ENCODE measurements at places on chromosomes 1 and 21. TPM values are rescaled to one million over a fixed set of nuclear protein-coding genes. Genes with fewer than 3 reads are reported as not detected.

DNA sequence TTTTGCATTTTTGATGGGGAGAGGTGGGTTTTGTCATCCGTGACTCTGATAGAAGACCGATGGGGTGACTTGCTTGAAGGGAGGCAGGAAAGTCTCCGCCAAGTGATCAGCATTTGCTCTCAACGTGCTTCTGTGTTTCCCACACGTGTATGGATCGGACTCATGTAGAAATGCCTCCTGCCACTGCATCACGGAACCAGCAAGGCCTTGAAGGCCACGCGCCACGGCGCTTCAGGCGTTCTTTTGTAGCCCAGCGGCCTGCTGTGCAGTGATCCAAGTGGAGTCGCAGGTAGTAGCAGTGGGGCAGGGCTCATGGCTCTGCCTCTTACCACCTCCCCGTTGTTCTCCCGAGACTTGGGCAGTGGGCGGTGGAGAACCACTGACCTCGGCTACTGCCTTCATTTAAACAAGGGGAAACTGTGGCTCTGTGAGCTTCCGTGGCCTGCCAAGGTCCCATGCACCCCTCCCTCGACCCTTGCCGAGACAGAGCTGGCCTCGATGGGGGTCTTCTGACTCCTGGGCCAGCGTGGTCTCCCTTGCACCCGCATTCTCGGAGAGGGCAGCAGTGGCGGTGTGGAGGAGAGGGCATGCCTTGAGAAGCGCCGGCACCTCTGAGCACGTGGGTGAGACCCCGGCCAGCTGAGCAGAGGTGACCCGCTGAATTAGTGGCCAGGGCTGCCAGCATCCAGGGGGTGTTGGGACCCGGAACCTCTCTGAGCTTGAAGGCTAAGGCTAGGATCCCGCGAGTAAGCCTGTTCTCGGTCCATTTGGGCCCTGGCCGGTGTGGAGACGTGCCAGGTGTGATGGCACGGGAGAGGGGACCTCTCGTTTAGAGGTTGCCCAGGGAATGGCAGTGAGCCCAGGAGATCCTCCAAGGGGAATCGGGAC, 46.1 kb upstream of the ABCG1 start:
- H3K27ac ChIP-seq: no peak overlapping the region
- H3K36me3 ChIP-seq: no peaks in the 10 kb centered on the region
- no peaks in the 10 kb centered on the region for H3K27me3 ChIP-seq
- DNase-seq: no peak

DNA sequence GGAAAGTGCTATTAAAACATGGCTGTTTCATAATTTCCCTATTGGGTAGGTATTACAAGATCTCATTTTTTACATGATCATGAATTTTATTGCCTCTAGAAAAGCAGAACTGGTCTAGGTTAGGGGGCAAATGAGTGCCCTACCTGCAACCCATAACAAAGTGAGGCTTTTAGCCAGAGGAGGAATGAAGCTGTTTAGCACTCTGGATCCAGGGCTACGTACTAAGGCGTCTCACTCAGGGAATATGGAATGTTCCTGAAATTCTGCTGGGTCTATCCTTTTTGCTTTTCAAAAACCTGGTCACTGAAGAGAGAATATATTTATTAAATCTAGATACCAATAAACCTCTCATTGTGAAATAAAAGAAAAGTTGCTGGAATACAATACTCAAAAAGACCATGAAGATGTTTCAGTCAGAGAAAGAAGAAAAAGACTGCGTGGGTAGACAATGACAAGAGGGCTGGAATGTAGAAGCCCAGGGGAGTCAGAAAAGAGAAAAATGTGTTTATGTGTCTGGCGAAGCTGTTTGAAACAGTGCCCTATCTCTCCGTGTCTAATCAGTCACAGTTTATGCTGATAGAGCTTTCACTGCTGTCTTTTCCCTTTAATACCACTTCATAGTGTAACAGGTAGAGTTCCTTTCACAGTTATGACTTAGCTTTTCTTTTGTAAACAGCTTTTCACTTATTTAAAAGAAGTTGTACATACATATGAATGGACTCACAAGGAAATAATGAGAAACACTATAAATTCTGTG, 25.0 kb upstream of the SYDE2 start:
- H3K36me3 ChIP-seq: no peaks in the 10 kb centered on the region
- no peak overlapping the region for H3K4me3 ChIP-seq
- H3K4me1 ChIP-seq: peaks cover 4% of the 10 kb centered on the region
- DNase-seq: no peak
- H3K27me3 ChIP-seq: no peaks in the 10 kb centered on the region

DNA sequence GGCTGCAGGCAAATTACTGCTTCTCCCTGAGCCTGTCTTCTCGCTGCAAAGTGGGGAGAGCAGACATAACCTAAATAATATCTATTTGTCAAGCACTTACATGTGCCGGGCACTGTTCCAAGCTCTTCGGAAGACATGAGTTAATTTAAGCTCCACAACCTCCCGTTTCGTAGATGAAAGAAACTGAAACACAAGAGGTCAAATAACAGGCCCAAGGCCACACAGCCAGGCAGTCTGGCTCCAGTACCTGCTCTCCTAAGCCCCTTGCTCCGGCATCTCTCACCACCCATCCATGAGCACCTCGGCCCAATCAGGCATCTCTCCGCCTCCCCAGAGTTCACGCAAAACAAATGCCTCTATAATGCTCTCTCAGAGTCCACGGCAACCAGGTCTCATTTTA, 65.4 kb downstream of the TAS1R2 start:
- no peak overlapping the region for H3K27ac ChIP-seq
- H3K4me3 ChIP-seq: no peak overlapping the region
- no peaks in the 10 kb centered on the region for H3K27me3 ChIP-seq
- no peak for DNase-seq
- no peaks in the 10 kb centered on the region for H3K4me1 ChIP-seq
- no peaks in the 10 kb centered on the region for H3K36me3 ChIP-seq

DNA sequence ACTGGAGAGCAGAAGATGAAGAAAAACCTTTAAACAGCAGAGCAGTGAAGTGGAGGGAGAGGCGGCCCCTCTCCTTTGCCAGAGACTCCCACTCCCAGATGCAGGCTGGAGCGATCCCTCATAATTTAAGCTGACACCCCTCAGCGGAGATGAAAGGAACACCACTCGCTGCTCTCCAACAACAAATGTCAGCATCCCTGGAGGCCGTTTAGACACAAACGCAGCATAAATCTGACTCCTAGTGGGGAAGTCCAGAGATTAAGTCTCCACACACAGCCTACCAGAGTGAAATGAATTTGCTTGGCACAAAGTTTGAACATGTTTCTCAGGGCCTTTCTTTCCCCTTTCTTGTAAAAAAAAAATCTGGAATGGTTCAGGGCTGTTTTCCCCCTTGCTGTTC, 137.8 kb downstream of the LMX1A start:
- H3K27ac ChIP-seq: no peak overlapping the region
- H3K36me3 ChIP-seq: no peaks in the 10 kb centered on the region
- H3K27me3 ChIP-seq: no peaks in the 10 kb centered on the region

GRCh38 chr1:1112237-1112985, 3.5 kb downstream of the C1orf159 start:
- peaks cover 3% of the 10 kb centered on the region for H3K27me3 ChIP-seq
- no peaks in the 10 kb centered on the region for H3K4me1 ChIP-seq
- peaks cover 31% of the 10 kb centered on the region for H3K36me3 ChIP-seq
- H3K27ac ChIP-seq: no peak overlapping the region

DNA sequence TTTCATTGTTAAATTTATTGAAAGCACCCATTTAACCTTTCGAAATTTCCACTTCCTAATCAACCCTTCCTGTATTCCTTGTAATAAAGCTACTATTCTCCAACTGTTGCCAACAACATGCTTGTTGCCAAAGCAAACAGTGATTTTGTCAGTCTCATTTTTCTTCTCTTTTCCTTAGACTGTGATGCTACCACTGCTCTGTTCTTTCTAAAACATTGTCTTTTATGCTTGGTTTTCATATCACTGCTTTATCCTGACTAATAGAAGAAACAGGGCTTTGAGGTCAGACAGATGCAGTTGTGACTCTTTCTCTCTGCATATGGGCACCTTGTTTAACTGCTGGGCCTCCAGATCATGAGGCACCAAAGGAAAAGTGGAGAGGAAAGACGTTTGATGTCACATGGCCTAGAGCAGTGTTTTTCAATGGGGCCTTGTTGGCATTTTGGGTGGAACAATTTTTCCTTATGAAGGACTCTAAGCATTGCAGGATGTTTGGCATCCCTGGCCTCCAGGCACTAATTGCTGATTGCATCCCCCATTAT, 56.1 kb downstream of the HMCN1 start:
- no peak for DNase-seq
- no peak overlapping the region for H3K4me3 ChIP-seq
- no peaks in the 10 kb centered on the region for H3K36me3 ChIP-seq
- no peak overlapping the region for H3K27ac ChIP-seq
- H3K27me3 ChIP-seq: no peaks in the 10 kb centered on the region
- peaks cover 3% of the 10 kb centered on the region for H3K4me1 ChIP-seq

DNA sequence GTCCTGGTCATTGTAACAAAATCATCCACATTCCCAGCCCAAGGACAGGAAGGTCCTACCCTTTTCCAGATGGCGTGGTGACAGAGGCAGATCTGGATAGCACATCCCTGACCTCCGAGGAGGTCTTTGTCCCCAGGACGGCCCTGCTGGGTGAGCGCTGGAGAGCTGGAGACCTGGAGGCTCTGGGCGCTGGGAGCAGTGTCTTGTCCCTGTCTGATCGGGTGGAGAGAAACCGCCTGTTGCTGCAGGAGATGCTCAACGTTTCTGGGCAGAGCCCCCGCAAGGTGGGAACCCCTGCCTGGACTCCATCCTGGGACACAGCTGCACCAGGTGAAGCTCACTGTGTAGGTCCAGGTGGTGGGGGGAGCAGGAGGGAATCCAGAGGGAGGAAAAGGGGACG, 4.1 kb downstream of the KIAA1614 start:
- no peak overlapping the region for H3K4me3 ChIP-seq
- H3K36me3 ChIP-seq: 0 out of 2 replicates have a peak, but pooled peaks cover 5% of the 10 kb centered on the region
- H3K27me3 ChIP-seq: no peaks in the 10 kb centered on the region
- no peaks in the 10 kb centered on the region for H3K4me1 ChIP-seq
- no peak overlapping the region for H3K27ac ChIP-seq

DNA sequence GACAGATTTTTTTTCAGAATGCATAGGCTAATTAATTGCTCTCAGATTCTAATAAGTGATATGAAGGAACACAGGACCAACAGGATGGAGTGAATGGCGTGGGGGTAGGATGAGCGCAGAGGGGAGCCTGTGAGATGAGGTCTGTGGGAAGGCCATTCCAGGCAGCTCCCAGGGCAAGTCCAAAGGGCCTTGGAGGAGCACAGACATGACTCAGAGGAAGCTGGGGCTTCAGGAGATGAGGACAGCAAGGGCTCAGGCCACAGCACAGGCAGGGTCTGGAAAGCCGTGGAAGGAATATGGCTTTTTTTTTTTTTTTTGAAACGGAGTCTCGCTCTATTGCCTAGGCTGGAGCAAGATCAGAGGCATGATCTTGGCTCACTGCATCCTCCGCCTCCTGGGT, 35.1 kb downstream of the FMN2 start:
- DNase-seq: no peak
- no peaks in the 10 kb centered on the region for H3K36me3 ChIP-seq
- no peak overlapping the region for H3K27ac ChIP-seq

DNA sequence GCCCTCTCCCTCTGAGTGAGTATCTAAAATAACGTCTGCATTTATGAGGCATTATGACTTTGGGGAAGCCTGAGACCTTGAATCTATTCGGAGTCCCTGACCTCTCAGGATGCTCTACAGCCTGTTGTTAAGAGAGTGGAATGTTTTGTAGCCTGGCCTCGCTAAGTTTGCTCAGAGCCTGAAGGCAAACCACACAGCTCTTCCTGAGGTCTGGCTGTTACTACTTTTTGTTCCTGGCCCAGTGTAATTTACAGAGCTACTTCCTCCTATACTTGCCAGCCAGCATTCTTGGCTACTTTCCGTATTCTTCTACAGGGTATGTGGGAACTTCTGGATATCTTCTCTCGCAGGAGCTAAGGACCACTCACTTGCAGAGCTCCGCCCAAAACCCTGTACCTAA, 3.6 kb upstream of the ZMYM4 start:
- no peaks in the 10 kb centered on the region for H3K36me3 ChIP-seq
- peaks cover 3% of the 10 kb centered on the region for H3K4me1 ChIP-seq
- peak; percentile 27 for DNase-seq
- no peak overlapping the region for H3K4me3 ChIP-seq
- no peaks in the 10 kb centered on the region for H3K27me3 ChIP-seq

GRCh38 chr1:84143796-84144565, at the start of gene PRKACB:
PRKACB (plus strand) TSS chr1:84144271; CDS start chr1:84144362, 91 bp downstream.
- DNase-seq: no peak
- H3K4me3 ChIP-seq: no peak within 1 kb of the TSS
- no peaks in the 10 kb centered on the region for H3K4me1 ChIP-seq
- no peaks in the 10 kb centered on the region for H3K27me3 ChIP-seq

DNA sequence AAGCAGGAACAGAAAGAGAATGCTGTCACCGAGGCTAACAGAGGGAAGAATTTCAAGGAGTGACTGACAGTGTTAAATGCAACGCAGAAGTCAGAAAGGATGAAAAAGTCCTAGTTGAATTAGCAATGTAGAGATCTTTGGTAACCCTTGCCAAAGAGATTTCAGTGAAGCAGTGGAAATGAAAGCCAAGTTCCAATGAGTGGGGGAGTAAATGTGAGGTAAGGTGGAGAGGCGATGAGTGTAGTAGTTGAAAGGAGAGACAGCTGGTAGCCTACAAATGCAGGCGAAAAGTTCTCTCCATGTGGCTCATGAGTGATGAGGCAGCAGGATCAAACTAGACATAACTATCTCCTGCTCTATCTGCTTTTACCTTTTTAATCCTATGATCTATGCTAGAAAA, 74.6 kb upstream of the IPO9 start:
- no peaks in the 10 kb centered on the region for H3K36me3 ChIP-seq
- H3K27ac ChIP-seq: no peak overlapping the region
- H3K27me3 ChIP-seq: no peaks in the 10 kb centered on the region
- H3K4me1 ChIP-seq: peaks cover 22% of the 10 kb centered on the region
- DNase-seq: no peak

GRCh38 chr1:32869923-32870614, 643 bp downstream of the FNDC5 start:
- no peak overlapping the region for H3K27ac ChIP-seq
- H3K36me3 ChIP-seq: no peaks in the 10 kb centered on the region
- no peak for DNase-seq
- H3K27me3 ChIP-seq: peaks cover 21% of the 10 kb centered on the region
- H3K4me3 ChIP-seq: peak overlapping the region; percentile 61
- H3K4me1 ChIP-seq: 0 out of 2 replicates have a peak, but pooled peaks cover 2% of the 10 kb centered on the region

GRCh38 chr1:180901076-180901990, 11.4 kb upstream of the KIAA1614 start:
- H3K4me3 ChIP-seq: no peak overlapping the region
- DNase-seq: no peak
- peaks cover 5% of the 10 kb centered on the region for H3K4me1 ChIP-seq
- H3K36me3 ChIP-seq: no peaks in the 10 kb centered on the region

DNA sequence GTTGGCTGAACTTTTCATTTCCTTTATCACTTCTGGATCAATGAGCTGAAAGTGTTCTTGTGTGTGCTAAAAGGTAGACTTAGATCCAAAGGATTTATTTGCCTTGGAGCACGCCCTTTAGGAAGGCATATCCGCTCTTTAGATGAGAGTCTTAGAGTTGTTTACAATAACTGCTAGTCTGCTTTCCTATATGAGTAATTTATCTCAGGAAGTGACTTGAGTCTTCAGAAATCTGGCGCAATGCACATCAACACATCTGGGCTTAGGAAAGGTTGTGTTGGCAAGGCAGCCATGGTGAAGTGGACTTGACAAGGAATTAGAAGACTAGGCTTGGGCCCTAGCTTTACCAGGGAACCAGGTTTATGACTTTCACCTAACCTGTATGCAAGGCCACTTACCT, 204.1 kb upstream of the PTGFR start:
- H3K4me3 ChIP-seq: no peak overlapping the region

C1orf50 gene
- total RNA-seq: 6.1 TPM

CLDN17 gene
- not detected for total RNA-seq

CACYBP gene
- 208 TPM for total RNA-seq

FAM3B gene
- total RNA-seq: 4.0 TPM

LMX1A gene
- not detected for total RNA-seq

ZNF593OS gene
- not detected for total RNA-seq

TNFSF4 gene
- 0.29 TPM for total RNA-seq

UBE2U gene
- total RNA-seq: not detected

CIART gene
- total RNA-seq: 15.6 TPM

Measured in H9 (cell line).